ENCODE measurements at places on chromosomes 2 and 18.

- no peak overlapping the region for H3K27ac ChIP-seq
- H3K27me3 ChIP-seq, result no peaks in the 10 kb centered on the region
- peak; percentile 22 for DNase-seq
Measured at GRCh38 chr18:27213123-27213717, 28.1 kb upstream of the CHST9 start.

DNA sequence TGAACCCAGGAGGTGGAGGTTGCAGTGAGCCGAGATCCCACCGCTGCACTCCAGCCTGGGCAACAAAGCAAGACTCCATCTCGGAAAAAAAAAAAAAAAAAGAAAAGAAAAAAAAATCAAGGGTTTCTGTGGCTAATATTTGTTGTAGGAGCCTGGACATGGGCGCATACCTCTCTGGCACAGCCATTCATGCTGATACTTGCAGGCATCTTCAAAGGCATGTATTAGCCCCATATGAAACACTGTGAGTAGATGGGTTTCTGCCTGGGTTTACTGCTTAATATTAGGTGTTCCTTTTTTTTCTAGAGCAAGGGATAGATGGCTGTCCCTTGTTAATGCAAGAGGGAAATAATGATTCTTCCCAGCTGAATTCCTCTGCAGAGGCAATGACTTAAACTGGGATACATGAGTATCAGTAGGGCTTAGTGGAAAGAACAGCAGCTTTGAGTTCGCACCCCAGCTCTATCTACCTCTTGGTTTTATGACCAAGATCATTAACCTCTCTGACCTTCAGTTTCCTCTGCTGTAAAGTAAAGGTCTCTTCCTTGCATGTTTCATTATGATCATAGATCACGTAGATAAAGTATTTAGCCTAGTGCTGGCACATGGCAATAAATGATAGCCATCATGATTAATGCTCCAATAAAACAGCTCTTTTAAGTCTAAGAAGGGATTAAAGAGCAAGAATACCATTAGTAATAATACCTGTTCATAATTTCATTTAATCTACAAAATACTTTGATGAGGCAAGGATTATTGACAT, 4.5 kb upstream of the ATL2 start:
- DNase-seq, result no peak
- peaks cover 5% of the 10 kb centered on the region for H3K4me1 ChIP-seq
- H3K27me3 ChIP-seq, result no peaks in the 10 kb centered on the region

GRCh38 chr2:205734436-205735037, 52.2 kb downstream of the NRP2 start:
- H3K27me3 ChIP-seq, result no peaks in the 10 kb centered on the region
- H3K27ac ChIP-seq, result peak overlapping the region; percentile 4
- H3K4me3 ChIP-seq, result no peak overlapping the region
- DNase-seq, result peak; percentile 90
- peaks cover 2% of the 10 kb centered on the region for H3K36me3 ChIP-seq

GRCh38 chr2:17336458-17336857, 181.8 kb downstream of the RAD51AP2 start:
- H3K4me1 ChIP-seq, result peaks cover 6% of the 10 kb centered on the region
- DNase-seq, result no peak
- H3K4me3 ChIP-seq, result no peak overlapping the region
- no peak overlapping the region for H3K27ac ChIP-seq

DNA sequence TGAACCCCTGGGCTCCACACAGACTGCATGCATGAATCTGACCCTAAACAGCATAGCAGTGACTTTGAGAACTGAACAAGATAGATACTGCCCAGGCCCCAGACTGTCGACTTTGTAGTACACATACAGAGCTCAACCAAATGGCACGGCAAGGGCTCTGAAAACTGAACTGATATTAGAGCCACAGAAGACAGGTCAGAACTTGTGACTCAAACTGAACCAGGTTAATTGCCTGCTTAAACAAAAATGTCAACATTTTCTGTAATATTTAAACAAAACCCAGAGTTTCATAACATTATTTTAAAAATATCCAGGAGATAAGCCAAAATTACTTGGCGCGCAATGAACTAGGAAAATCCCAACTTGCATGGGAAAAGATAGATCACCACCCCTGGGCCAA, 260.3 kb downstream of the TPGS2 start:
- DNase-seq, result no peak
- no peak overlapping the region for H3K27ac ChIP-seq
- no peak overlapping the region for H3K4me3 ChIP-seq
- peaks cover 6% of the 10 kb centered on the region for H3K4me1 ChIP-seq

- no peaks in the 10 kb centered on the region for H3K36me3 ChIP-seq
- no peak overlapping the region for H3K4me3 ChIP-seq
- no peaks in the 10 kb centered on the region for H3K27me3 ChIP-seq
Measured at GRCh38 chr2:156580501-156580900, 144.3 kb downstream of the GPD2 start.

DNA sequence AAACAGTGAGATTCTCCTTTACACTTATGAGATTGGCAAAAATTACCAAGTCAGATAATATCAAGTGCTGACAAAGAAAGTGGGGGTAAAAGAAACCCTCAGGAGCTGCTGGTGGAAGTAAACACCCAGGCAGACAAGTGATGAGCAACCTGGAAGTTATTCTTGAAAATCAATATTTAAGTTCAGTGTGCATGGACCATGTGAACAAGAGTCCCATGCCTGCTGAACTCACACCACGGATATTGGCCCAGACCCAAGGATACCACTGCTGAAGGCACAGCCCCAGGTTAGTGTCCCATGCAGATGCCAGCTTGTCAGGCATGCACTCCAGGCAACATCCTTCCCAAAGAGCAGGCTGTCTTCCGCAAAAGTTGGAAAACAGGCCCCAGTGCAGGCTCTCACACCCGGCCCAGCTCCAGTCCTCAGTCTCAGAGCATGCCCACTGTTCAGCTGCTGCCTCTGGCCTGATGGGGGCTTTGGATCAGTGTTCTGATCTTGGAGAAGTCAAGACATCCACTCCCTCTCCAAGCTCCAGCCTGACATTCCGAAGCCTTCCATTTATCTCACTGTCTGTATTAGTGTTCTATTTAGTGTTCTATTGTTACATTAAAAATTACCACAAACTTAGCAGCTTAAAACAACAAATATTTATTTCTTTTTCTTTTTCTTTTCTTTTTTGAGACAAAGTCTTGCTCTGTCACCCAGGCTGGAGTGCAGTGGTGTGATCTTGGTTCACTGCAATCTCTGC, 70.0 kb downstream of the HS1BP3 start:
- no peak overlapping the region for H3K4me3 ChIP-seq
- DNase-seq, result no peak
- no peaks in the 10 kb centered on the region for H3K27me3 ChIP-seq
- H3K4me1 ChIP-seq, result peaks cover 16% of the 10 kb centered on the region
- no peaks in the 10 kb centered on the region for H3K36me3 ChIP-seq
- no peak overlapping the region for H3K27ac ChIP-seq

DNA sequence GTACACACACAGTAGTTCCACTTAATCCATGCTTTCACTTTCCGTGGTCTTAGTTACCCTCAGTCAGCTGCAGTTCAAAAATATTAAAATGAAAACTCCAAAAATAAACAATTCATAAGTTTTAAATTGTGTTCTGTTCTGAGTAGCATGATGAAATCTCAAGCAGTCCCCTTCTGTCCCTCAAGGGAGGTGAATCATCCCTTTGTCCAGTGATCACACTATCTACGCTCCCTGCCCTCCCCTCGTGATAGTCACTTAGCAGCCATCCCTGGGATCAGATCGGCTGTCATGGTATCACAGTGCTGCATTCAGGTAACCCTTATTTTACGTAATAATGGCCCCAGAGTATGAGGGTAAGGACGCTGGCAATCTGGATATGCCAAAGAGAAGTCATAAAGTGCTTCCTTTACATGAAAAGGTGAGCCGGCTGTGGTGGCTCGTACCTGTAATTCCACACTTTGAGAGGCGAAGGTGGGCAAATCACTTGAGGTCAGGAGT, 5.8 kb upstream of the RTN4 start:
- no peaks in the 10 kb centered on the region for H3K36me3 ChIP-seq
- H3K27me3 ChIP-seq, result no peaks in the 10 kb centered on the region
- no peaks in the 10 kb centered on the region for H3K4me1 ChIP-seq
- no peak overlapping the region for H3K4me3 ChIP-seq
- DNase-seq, result peak; percentile 75
- H3K27ac ChIP-seq, result no peak overlapping the region

DNA sequence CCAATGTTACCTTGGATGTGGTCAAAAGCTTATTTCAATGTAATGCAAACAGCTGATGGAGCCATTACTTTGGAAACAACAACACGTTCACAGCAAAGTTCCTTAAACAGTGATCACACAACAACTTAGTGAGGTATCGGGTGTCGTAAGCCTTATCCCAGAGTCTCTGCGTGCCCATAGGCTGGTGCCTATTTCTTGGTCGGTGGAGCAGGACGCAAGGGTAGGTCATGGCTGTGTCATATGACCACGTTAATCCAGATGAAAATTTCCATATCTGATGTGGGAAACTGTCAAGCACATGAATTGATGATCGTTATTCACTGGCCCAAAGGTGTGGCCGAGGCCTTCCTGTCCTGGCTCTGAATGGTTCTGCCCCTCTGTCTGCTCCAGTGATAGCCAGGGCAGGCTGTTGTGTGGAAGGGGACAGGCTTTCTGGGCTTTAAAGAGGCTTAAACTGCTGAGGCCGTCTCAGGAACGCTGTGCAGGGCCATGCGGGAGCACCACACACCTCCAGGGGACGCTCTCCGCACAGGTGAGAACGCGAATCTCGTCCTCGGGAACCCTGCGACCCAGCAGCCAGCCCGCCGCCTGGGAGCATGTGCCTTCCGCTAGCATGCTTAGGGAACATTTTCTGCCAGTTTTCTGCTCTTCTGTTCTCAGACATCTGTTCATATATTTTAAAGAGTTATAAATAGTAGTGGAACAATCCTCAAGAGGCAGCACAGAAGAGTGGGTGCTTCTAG, 90.6 kb downstream of the KCTD1 start:
- no peak overlapping the region for H3K4me3 ChIP-seq
- no peaks in the 10 kb centered on the region for H3K4me1 ChIP-seq
- no peaks in the 10 kb centered on the region for H3K27me3 ChIP-seq
- H3K27ac ChIP-seq, result no peak overlapping the region
- peak; percentile 88 for DNase-seq

- no peaks in the 10 kb centered on the region for H3K36me3 ChIP-seq
- no peak for DNase-seq
- peaks cover 3% of the 10 kb centered on the region for H3K4me1 ChIP-seq
- H3K4me3 ChIP-seq, result no peak overlapping the region
Measured at GRCh38 chr18:27242392-27243047, 57.4 kb upstream of the CHST9 start.

GRCh38 chr2:8422450-8422800, 259.4 kb upstream of the ID2 start:
- H3K27me3 ChIP-seq, result no peaks in the 10 kb centered on the region
- H3K36me3 ChIP-seq, result no peaks in the 10 kb centered on the region
- no peak overlapping the region for H3K4me3 ChIP-seq
- no peaks in the 10 kb centered on the region for H3K4me1 ChIP-seq
- H3K27ac ChIP-seq, result no peak overlapping the region
- no peak for DNase-seq

- no peaks in the 10 kb centered on the region for H3K4me1 ChIP-seq
- no peak for DNase-seq
- H3K36me3 ChIP-seq, result no peaks in the 10 kb centered on the region
- H3K4me3 ChIP-seq, result no peak overlapping the region
- no peak overlapping the region for H3K27ac ChIP-seq
- H3K27me3 ChIP-seq, result no peaks in the 10 kb centered on the region
Measured at GRCh38 chr2:12060886-12061285, 314.5 kb downstream of the LPIN1 start.

DNA sequence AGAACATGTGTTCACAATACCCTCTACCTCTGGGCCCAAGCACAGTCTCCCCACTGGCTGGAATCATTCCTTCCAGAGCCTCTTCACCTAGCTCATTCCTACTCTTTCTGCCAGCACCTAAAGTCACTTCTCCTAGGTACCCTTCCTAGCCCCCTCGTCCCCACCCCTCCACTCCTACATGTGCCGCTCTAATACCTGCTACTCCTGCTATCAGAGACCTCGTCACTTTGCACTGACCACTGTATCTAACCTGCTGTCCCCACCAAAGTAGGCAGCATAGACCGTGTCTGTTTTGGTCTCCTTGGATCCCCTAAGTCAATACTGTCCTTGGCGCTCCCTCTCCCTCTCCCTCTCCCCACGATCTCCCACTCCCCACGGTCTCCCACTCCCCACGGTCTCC, 53.2 kb upstream of the PKDCC start:
- H3K27ac ChIP-seq, result no peak overlapping the region
- no peaks in the 10 kb centered on the region for H3K27me3 ChIP-seq
- H3K36me3 ChIP-seq, result no peaks in the 10 kb centered on the region
- no peak for DNase-seq

DNA sequence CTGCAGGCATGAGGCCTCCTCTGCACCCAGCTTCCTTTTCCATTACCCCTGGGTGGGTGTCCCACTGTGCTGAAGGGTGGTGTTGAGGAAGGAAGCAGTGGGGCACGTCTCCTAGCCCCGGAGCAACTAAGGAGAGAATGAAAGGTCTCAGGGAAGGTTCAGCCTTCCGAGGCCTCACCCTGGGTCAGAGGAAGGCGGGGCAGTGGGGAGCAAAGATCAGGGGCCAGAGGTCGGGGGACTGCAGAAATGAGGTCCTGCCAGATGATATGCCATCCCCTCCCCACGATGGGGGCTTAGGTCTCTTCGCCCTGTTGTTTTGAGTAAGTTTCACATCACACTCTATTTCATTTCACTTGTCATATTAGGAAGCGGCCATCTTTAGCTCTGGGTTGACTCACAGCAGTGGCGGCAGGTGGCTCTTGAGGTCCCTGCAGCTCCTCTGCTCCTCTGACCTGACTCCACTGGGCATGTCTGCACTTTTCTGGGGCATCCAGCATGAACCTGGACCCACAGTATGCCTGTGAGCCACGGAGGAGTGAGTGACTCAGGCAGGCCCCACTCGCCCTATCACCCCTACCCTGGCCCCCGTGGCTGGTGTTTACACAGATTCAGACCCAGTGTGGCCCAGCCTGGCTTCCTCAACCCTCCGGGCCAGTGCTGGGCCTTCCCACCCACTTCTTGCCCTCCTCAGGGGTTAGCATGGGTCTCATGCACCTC, 153.7 kb upstream of the SMAD2 start:
- no peaks in the 10 kb centered on the region for H3K36me3 ChIP-seq
- no peaks in the 10 kb centered on the region for H3K27me3 ChIP-seq
- no peak for DNase-seq

DNA sequence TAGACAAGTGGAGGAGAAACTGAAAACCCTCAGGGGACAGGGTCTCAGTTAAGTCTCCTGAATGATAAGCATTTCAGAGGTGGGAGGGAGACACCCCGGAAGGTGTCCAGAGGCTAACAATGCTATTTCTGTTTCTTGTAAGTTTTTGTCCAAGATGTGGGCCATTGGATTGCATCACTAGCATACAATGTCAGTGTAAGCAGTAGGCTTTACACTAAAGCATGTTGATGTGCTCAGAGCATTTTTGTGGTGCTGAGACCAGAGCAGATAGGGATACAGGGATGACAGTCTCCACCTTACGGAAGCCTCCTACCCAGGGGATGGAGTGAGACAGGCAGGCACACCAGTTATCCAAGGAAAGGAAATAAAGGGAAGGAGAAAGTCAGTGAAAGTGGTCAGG, 2.2 kb upstream of the IL1R1 start:
- H3K4me3 ChIP-seq, result no peak overlapping the region
- no peak for DNase-seq
- H3K36me3 ChIP-seq, result no peaks in the 10 kb centered on the region
- H3K27me3 ChIP-seq, result no peaks in the 10 kb centered on the region

GRCh38 chr18:43485545-43485963, 208.3 kb upstream of the SYT4 start:
- H3K4me1 ChIP-seq, result no peaks in the 10 kb centered on the region
- H3K36me3 ChIP-seq, result no peaks in the 10 kb centered on the region
- no peak overlapping the region for H3K27ac ChIP-seq
- H3K4me3 ChIP-seq, result no peak overlapping the region
- DNase-seq, result no peak

Data from mesendoderm (in vitro differentiated cells).